ENCODE measurements at places on chromosomes 2 and 18. TPM values are rescaled to one million over a fixed set of nuclear protein-coding genes. Genes with fewer than 3 reads are reported as not detected.

The OTOF gene
- total RNA-seq = not detected

The SERPINB12 gene
- not detected for total RNA-seq

GRCh38 chr2:226836548-226836885 lies 663 bp downstream of the RHBDD1 start:
- H3K36me3 ChIP-seq = no peaks in the 10 kb centered on the region
- peak overlapping the region; percentile 95 for H3K27ac ChIP-seq
- H3K27me3 ChIP-seq = peaks cover 9% of the 10 kb centered on the region
- no peak for DNase-seq
- peak overlapping the region; percentile 53 for H3K4me3 ChIP-seq

The FBLN7 gene
- 1.4 TPM for total RNA-seq

- no peak for DNase-seq
- no peak overlapping the region for H3K4me3 ChIP-seq
- H3K27me3 ChIP-seq = no peaks in the 10 kb centered on the region
- H3K4me1 ChIP-seq = no peaks in the 10 kb centered on the region
Measured at GRCh38 chr2:191114403-191114886, 36.3 kb downstream of the STAT4 start.

Data from GM23338 (cell line).